GF-D8 (cell line): ENCODE measurements at places on chromosomes 4 and X.

GRCh38 chr4:104462641-104463040, 32.1 kb downstream of the CXXC4 start:
- DNase-seq, result no peak

- no peak for DNase-seq
Measured at GRCh38 chrX:133285341-133285740, 67.2 kb upstream of the TFDP3 start.

GRCh38 chr4:153483432-153484418, 17.6 kb downstream of the TMEM131L start:
- DNase-seq, result no peak

DNA sequence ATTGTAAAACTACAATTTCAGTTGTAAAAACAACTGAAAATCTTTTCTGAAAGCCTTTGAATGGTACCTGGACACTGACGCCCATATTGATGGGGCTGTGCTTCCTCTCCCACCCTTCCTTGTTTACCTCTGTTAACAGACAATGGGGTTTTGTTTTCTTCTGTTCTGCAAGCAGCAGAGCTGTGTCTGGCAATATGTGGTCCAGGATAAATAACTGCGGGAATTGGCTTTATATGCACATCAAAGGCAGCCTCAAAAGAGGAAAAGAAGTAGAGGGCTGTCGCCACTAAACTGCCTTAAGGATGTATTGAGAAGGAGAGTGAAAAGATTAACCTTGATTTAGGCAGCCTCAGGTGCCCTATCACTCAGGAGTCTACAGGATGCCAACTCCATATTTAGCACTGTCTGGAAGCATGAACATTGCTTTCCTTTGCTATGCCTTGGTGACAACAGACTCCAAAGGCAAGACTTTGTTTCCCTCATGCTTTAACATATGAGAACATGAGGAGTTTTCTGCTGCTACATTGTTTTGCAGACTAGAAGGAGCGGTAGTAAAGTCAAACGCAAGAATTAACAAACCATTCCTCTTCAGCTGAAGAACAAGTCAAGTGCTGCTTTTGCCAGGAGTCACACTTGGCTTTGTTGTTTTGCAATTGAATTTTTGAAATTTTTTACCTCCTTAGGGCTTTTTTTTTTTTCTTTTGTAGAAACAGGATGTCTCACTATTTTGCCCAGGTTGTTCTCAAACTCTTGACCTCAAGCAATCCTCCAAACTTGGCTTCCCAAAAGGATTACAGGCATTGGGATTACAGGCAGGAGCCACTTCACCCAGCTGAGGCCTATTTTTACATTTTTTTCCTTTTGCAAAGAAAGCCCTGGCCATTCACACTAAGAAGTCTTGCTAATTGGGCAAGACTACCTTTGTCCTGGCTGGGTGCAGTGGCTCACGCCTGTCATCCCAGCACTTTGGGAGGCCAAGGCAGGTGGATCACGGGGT, 3.0 kb downstream of the IL21 start:
- DNase-seq, result no peak

DNA sequence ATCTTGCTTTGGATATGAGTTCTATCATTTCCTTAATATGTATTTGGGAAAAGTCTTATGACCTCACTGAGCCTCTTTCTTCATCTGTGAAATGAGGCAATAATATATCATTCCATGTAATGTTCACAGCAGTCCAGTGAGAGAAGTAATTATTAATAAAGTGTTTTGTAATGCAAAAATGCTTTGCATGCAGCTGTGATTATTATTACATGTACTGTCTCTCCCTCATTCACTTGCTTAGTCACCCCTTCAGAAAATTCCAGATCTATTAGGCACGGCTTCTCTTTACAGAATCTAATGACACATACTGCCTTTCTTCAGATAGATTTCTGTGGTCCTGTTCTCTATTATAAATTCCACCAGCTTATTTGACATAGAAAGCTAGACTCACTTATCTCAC, 53.5 kb upstream of the FGF13 start:
- no peak for DNase-seq

DNA sequence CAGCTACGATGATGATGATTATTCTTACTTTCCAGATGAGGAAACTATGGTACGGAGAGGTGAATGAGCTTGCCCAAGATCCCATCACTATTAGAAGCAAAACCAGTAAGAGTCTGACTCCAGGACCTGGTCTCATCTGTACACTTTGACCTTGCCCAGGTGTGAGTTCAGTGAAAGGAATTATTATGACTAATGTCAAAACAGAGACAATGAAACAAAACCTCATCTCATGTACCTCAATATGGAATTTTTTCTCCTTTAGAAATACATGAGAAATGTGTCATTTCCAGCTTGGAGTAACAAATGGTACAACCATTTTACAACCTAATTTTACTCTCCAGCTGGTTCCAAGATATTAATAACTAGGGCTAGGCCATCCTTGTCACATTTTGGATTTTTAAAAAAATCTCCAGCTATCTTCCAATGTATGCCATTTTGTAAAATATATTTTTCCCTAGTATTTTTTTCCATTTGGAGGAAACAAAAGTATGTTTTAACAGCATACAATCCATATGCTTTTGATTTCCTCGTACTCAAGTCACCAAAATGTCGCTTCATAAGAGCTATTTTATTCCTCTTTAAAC, 213.8 kb downstream of the PTTG2 start:
- DNase-seq, result no peak

- no peak for DNase-seq
Measured at GRCh38 chr4:88818631-88819470, 121.2 kb upstream of the NAP1L5 start.

- DNase-seq, result no peak
Measured at GRCh38 chr4:40214038-40214437, 17.2 kb downstream of the RHOH start.

- DNase-seq, result no peak
Measured at GRCh38 chrX:108732630-108733321, 3.6 kb downstream of the IRS4 start.

DNA sequence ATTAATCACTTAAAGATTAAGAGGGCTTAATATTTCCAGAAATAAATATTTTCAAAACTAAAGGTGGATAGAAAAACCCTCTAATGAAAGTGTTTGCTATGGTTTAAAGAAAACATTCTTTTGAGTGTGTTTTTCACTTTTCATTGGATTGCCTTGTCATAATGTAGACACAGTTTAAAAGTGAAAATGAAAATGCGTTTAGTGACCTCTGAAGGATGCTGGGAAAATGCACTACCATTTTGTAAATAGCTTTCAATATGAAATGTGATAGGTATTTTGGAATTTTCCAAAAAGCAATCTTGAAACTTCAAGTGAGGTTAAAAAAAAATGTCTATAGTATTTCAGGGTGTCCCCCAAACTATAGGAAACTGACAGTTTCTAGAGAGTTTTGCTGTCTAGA, 642.2 kb downstream of the C4orf33 start:
- no peak for DNase-seq

DNA sequence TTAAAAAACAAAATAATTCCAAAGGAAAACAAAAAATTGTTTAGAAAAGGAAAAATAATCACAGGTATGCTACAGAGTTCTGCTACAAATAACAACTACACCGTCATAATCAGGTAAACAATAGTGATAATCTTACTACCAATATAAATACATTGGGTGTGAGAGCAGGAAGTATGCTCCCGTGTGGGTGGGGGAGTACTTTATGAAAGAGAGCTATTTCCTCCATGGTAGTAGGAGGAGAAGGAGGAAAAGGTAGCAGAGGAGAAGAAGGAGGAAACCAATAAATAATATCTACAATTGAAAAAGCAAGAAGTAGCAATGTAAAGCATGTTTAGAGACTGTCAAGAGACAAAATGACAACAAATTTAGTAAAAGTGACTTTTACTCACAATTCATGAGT, 35.1 kb downstream of the TEC start:
- DNase-seq, result no peak

- no peak for DNase-seq
Measured at GRCh38 chr4:34271479-34272355, 1972.6 kb downstream of the ARAP2 start.

GRCh38 chrX:115650449-115650848, 89.5 kb downstream of the PLS3 start:
- DNase-seq, result no peak

DNA sequence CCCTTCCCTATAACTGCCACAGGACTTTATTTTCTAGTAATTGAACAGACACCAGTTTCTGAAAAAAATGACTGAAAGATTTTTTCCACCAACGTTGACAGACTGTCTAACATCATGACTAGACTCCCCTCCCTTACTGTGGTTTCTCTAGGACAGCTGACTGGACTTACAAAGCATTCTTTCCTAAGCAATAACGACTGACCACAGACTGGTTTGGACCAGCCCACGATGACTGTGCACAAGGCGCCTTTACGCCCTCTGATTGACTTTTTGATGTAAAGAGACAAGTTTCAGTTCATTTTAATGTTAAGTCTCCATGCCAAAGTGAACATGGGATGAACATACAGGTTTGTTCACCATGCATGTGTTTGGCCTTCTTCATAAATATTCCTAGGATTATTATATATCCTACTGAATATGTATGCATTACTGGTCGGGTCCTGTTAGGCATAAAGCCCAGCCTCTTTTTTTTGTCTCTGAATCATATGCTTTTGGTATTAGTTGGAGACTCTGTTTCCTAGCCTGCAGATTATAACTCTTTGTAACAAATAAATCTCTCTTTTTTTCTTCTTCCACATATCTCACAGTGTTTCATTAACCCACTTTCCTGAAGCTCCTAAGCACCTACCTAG, 50.5 kb upstream of the UGT2B4 start:
- DNase-seq, result no peak

DNA sequence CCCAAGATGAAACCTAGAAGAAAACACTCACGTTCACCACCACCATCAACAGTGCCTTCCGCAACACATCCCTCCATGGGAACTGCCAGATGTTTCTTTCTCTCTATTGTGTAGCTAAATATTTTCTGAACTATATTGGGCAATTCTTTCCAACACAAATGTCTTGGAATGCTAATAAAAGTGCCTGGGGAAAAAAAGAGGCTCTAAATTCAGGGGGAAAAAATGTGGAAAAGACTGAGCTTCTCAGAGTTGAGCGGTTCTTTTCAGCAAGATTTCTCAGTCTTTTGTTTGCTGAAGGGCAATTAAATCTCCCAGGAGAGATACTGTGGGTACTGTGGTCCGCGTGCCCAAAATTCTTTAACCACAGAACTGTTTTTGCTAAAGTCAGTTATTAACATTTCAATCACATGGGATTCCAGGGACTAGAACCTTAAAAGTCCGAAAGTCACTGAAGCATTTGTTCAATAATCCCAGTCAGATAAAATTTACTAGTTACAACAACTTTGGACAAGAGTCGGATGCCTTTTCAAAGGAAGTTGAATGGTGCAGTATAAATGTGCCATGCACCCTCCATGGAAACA, 51.9 kb upstream of the DHRSX start:
- no peak for DNase-seq

- DNase-seq, result no peak
Measured at GRCh38 chr4:128868758-128869157, 59.3 kb downstream of the JADE1 start.

GRCh38 chr4:39083164-39083563, 21.1 kb downstream of the KLHL5 start:
- no peak for DNase-seq

DNA sequence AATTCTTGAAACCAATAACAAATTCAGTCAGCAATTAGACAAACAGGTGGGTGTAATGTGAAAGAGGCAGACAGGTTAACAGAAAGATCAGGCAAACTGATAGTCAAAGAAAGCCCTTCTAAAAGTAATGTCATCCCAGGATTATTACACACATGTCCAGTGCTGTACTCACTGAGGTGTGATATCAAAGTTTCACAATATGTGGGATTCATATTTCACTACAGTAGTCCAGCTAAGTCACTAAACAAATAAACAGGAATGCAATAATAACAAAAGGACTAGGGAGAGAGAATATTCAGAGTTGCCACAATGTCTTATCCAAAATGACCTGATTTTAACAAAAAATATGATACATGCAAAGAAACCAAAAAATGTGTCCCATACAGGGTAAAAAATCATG, 787.5 kb downstream of the FSTL5 start:
- no peak for DNase-seq

DNA sequence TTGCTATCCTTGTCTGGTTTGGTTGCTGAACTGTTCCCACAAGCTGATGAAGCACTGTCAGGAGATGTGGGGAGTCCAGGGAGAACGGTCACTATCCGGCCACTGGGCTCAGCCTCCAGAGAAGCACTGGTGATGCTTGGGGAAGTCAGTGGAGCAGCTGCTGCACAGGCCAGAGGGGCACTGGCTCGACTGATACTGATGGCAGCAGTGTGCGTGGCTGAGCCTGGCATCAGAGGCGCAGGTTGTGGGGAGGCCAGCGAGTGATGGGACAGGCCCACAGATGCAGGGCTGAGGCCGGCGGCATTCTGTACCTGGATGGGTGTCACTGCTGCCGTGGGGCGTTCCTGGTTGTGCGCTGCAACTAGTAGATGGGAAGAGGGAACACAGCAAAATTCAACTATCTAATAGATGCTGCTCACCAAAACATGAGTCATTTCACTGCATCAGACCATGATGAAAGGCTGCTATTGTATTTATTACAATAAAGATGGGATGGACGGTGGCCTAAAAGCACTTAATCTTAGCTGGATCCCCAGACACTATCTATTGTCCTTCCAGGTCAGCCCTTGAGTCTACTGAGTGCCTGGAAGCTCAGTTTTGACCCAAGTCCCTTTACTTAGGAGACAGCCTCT, 106.3 kb upstream of the CBR4 start:
- DNase-seq, result no peak

DNA sequence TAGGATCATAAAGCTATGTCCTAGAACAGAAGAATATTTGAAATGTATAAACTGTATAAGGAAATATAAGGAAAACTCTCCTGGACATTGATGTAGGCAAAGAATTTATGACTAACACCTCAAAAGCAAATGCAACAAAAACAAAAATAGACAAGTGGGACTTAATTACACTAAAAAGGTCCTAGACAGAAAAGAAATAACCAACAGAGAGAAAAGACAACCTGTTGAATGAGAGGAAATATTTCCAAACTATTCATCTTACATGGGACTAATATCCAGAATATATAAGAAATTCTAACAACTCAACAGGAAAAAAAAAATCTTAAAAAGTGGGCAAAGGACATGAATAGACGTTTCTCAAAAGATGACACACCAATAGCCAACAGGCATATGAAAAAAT, 54.4 kb upstream of the PRDX4 start:
- DNase-seq, result no peak

- no peak for DNase-seq
Measured at GRCh38 chrX:123835661-123836371, 24.0 kb upstream of the XIAP start.
